HFFc6 (cell line): ENCODE measurements at places on chromosomes 3 and 15. TPM values are rescaled to one million over a fixed set of nuclear protein-coding genes. Genes with fewer than 3 reads are reported as not detected.
A peak's percentile ranks its signal among the peaks of the same experiment; 100 is the strongest.

CDHR4 gene
- 0.18 TPM in 1 of 3 replicates, not detected in the others for total RNA-seq

SCAANT1 gene
- total RNA-seq, result not detected in 3 replicates

DNA sequence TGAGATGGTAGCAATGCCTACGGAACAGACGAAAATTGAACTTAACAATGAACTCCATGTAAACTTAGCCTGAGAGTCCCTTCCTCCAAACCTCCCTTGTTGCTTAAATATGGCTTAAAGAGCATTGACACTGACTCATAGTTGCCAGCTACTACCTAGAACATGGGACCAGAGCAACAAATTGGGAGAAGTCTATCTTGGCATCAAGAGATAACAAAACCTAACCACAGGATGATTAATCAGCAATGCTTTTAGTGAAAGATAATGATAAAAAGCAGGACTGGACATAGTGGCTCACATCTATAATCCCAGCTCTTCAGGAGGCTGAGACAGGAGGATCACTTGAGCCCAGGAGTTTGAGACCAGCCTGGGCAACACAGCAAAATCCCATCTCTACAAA is 117.8 kb upstream of the MNS1 start:
- peak; percentile 20 for DNase-seq
- H3K4me1 ChIP-seq, result peaks cover 7% of the 10 kb centered on the region
- peaks cover 1% of the 10 kb centered on the region; the same call in 1 of the 2 replicates for H3K27me3 ChIP-seq
- no peak overlapping the region for H3K4me3 ChIP-seq
- peaks cover 5% of the 10 kb centered on the region; the same call in 1 of the 2 replicates for H3K36me3 ChIP-seq
- no peak overlapping the region for H3K27ac ChIP-seq

DNA sequence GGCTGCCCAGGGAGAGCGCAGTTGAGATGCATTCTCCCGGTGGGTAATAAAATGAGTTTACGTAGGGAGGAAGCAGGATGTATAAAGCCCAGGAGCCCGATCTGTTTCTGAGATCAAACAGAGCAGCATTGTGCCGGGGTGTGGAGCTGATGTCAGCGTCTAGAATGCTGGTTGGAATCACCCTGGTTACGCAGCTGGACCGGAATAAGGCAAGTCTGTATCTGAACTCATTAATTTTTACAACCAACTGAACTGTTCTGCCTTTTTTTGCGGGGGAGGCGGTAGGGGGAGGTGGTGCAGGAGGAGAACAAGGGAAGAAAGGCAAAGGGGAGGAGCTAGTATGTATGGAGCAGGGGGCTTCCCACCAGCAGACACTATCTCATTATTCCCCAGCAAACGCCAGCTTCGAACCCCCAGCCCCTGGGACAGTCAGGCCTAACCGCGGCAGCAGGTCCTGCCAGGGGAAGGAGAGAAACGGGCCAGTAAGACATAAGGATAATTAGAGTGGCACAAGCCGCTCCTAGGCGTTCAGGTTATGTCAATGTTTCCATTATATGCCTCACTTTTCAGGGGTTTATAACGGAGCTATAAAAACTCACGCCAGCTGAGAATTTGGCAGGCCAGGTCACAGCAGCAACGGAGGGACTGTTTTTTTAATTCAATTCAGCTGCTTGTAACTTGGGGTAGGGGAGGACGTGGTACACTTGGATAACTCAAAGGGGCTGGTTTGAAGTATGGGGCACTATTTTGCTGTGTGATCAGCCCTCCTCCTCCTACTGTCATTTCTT is 175.3 kb upstream of the HES1 start:
- no peak for DNase-seq
- H3K4me3 ChIP-seq, result no peak overlapping the region
- H3K27ac ChIP-seq, result no peak overlapping the region
- no peaks in the 10 kb centered on the region; the same call in 1 of the 2 replicates for H3K4me1 ChIP-seq

GRCh38 chr3:168424059-168424734 is 328.5 kb upstream of the GOLIM4 start:
- DNase-seq, result no peak
- no peak overlapping the region for H3K4me3 ChIP-seq
- no peaks in the 10 kb centered on the region for H3K36me3 ChIP-seq
- H3K27me3 ChIP-seq, result no peaks in the 10 kb centered on the region
- H3K4me1 ChIP-seq, result no peaks in the 10 kb centered on the region

DNA sequence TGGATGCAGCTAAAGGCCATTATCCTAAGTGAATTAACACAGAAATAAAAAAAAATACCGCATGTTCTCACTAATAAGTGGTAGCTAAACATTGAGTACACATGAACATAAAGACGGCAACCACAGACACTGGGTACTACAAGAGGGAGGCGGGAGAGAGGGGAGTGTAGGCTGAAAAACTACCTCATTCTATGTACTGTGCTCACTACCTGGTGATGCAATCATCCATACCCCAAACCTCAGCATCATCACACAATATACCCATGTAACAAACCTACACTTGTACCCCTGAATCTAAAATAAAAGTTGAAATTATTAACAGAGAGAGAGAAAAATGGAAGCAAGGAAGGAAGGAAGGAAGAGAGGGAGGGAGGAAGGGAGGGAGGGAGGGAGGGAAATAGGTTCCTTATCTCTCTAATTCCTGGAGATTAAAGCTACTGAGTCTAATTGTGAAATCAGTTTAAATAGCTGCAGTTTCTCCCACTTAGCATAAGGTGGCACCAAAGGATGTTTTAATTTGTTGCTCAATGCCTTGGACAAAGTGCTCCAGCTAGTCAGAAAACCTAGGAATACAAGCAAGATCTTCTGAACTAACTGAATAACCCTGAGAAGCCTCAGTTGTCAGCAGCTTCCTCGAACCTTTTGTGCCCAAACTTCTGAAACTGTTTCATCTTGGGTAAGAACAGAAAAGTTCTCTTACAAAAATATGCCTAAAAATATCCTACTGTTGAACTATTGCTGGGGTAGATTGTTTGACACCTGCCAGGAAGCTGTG is 79.4 kb upstream of the ATP11B start:
- no peaks in the 10 kb centered on the region; the same call in 1 of the 2 replicates for H3K4me1 ChIP-seq
- DNase-seq, result peak; percentile 69
- no peaks in the 10 kb centered on the region for H3K36me3 ChIP-seq
- no peak overlapping the region for H3K4me3 ChIP-seq
- H3K27me3 ChIP-seq, result peaks cover 12% of the 10 kb centered on the region

DNA sequence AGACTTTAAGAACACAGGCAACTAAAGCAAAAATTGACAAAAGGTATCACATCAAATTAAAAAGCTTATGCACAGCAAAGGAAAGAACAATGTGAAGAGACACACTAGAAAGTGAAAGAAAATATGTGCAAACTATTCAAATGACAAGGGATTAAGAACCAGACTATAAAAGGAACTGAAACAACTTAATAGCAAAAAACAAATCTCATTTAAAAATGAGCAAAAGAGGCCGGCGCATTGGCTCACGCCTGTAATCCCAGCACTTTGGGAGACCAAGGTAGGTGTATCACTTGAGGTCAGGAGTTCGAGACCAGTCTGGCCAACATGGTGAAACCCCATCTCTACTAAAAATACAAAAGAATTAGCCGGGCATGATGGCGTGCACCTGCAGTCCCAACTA is 14.4 kb downstream of the NGLY1 start:
- H3K36me3 ChIP-seq, result peaks cover 34% of the 10 kb centered on the region
- no peak for DNase-seq
- no peak overlapping the region for H3K27ac ChIP-seq
- no peak overlapping the region for H3K4me3 ChIP-seq

DNA sequence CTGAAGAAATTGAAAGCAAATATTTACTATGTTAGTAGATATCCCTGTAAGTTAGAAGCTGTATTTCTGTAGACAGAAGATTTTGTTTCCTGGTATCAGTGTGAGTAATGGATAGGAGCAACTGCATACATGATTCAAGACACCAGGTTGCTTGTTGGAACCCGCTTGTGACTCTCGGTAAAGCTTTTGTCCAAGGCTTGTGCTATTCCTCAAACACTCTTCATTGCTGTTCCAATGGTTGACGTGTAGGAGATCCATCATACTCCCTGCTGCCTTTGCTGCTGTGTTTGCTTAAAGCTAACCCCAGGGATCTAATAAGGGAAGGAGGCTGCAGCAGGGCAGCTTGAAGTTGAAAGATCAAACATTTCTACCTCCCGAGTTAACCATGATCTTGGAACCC is 160.1 kb downstream of the RSRC1 start:
- DNase-seq, result no peak
- H3K27ac ChIP-seq, result no peak overlapping the region
- H3K27me3 ChIP-seq, result no peaks in the 10 kb centered on the region
- H3K4me3 ChIP-seq, result no peak overlapping the region

- H3K4me3 ChIP-seq, result no peak overlapping the region
- H3K27me3 ChIP-seq, result no peaks in the 10 kb centered on the region; the same call in none of the 2 replicates
- H3K4me1 ChIP-seq, result no peaks in the 10 kb centered on the region
- no peak for DNase-seq
- no peak overlapping the region for H3K27ac ChIP-seq
- no peaks in the 10 kb centered on the region for H3K36me3 ChIP-seq
Observed at GRCh38 chr3:153767601-153768560, 353.3 kb upstream of the ARHGEF26 start.

GRCh38 chr3:51374456-51374855 is 10.6 kb upstream of the MANF start:
- no peaks in the 10 kb centered on the region for H3K4me1 ChIP-seq
- no peak overlapping the region for H3K27ac ChIP-seq
- H3K27me3 ChIP-seq, result peaks cover 12% of the 10 kb centered on the region
- no peak overlapping the region for H3K4me3 ChIP-seq

DNA sequence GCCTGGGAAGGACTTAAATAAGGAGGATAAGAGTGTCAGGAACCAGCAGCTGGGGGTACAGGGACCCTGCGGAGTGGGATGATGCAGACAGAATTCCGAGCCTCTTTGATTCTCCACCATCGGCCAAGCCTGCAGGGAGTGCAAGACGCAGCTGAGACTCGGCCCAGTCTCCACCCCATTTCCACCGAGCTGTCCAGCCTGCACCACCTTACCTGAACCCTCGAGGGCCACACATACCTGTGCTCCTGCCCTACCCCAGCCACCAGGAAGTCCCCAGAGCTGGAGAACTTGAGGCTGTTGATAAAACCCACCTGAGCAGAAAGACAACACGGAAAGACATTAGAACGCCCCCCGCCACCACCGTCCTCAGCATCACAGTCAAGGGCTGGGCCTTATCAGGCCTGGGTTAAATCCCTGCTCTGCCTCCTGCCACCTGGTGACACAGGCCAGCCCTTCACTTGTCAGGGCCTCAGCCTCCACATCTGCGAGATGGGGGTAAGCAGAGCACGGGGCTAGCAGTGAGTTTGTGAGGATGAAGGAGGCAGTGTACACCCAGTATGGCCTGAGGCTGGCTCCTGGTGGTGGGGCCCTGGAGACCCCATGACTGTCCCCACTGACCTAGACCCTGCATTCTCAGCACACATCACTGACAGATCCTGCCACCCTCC is 8.1 kb downstream of the RRP9 start:
- H3K27ac ChIP-seq, result no peak overlapping the region
- no peaks in the 10 kb centered on the region for H3K4me1 ChIP-seq
- no peaks in the 10 kb centered on the region; the same call in none of the 2 replicates for H3K27me3 ChIP-seq
- no peak overlapping the region for H3K4me3 ChIP-seq
- peaks cover 25% of the 10 kb centered on the region; the same call in 1 of the 2 replicates for H3K36me3 ChIP-seq
- DNase-seq, result no peak

GRCh38 chr15:82810890-82811426 is 1.5 kb downstream of the WHAMM start:
- H3K27ac ChIP-seq, result peak overlapping the region; percentile 84
- H3K27me3 ChIP-seq, result no peaks in the 10 kb centered on the region
- no peak for DNase-seq
- peak overlapping the region; percentile 94 for H3K4me3 ChIP-seq

DNA sequence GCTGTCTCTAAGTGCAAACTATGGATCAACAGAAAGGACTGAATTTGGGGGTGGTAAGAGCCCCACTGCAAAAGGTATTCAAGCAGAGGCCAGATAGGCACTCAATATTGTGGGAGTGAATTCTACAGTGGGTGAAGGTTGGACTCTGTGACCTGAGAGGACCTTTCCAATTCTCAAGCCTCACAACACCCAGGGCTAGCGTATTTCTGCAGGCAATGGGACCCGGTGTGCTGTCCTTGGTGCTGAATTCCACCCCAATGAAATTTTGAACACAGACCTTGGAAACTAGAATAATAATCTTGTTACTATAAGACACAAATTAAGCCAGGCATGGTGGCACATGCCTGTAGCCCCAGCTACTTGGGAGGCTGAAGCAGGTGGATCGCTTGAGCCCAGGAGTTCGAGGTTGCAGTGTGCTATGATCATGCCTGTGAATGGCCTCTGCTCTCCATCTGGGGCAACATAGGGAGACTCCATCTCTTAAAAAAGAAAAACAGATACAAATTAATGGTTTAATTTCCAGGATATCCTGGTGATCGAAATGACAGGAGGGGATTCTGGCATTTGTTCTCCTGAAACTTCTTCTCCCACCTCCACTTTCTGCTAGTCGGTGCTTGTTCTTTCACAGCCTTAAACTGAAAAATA is 135.4 kb downstream of the RAB11A start:
- H3K4me3 ChIP-seq, result no peak overlapping the region
- H3K27me3 ChIP-seq, result peaks cover 25% of the 10 kb centered on the region; the same call in 1 of the 2 replicates
- no peak overlapping the region for H3K27ac ChIP-seq
- no peaks in the 10 kb centered on the region for H3K36me3 ChIP-seq
- peak; percentile 9 for DNase-seq

DNA sequence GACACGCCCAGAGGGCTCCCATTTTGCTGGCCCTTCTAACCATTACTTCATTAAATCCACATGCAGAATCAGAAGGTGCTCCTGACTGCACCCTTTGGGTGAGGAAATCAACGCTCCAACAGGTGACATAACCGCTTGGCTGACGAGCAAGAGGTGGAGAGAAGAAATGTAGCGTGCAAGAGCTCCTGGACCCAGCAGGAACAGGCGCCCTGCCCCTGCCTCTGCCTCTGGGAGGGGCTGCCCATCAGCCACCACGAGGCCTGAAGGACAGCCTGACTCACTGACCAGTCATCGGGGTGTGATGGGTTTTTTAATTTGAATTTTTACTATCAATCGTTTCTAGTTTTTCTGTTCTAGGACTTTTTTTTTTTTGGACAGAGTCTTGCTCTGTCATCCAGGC is 218.2 kb downstream of the ADAMTS17 start:
- H3K27me3 ChIP-seq, result peaks cover 1% of the 10 kb centered on the region
- H3K4me1 ChIP-seq, result no peaks in the 10 kb centered on the region; the same call in 1 of the 2 replicates
- no peak for DNase-seq

DNA sequence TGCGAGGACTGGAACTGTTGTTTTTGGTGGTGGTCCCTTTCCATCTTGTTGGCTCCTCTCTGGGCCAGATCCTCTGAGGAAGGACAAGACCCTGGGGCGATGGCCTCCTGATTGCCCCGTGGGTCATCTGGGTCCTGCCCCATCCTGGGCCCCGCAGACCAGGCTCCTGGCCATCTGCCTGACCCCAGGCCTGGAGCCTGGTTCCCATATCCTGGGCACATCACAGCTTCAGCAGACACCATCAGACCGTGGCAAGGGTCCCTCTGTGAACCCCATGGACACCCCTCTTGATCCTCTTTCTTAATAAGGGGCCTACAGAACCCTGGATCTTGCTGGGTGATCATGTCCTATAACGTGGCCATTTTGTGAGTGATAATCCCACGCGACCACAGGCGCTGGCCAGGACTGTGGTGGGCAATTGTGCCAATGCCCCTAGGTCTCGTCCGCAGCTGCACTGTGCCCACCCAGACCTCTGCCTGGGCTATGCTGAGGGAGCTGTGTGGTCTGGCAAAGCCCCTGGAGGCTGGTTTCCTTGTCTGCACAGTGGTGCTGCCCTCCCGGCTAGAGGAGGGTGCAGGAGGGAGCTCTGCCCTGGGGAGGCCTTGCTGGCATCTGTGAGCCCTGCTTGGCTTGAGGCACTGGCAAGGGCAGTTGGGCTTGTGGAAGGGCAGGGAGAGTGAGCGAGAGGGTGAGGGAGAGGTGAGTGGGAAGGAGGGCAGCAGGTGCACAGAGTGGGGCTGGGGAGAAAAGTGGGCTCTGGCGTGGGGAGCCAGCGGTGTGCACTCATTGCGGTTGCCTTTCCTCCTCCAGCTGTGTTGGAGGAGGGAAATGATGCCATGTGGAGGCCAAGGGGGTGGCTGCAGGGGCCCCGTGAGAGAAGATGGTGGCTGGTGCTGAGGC is 53.1 kb upstream of the PRR23E start:
- no peaks in the 10 kb centered on the region; the same call in 1 of the 2 replicates for H3K36me3 ChIP-seq
- H3K4me3 ChIP-seq, result no peak overlapping the region
- no peak overlapping the region for H3K27ac ChIP-seq
- H3K27me3 ChIP-seq, result peaks cover 38% of the 10 kb centered on the region
- DNase-seq, result no peak
